Upper lobe of left lung (tissue), 6 donors: ENCODE measurements at places on chromosomes 1 and 21.

- DNase-seq, result no peak
These were observed 27.9 kb downstream of the CACNA1S start for GRCh38 chr1:201084295-201084694.

DNA sequence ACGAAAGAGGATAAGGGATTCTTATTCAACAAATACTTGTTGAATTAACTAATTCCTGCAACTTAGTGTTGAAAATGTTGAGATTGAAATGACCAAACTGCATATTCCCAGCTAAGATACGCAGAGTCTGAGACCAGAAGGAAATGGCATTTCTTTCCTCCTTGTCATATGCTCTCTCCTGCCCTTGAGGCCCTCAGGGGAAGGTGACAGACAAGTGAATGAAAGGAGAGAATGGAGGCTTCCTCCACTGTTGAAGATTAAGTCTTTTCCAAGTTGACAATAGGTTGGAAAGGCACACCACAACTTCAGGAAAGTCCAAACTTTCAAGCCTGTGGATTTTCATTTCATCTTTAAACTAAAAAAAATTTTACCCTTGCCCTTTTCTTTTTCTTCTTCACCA is 3.1 kb upstream of the ZNF697 start:
- DNase-seq, result no peak

DNA sequence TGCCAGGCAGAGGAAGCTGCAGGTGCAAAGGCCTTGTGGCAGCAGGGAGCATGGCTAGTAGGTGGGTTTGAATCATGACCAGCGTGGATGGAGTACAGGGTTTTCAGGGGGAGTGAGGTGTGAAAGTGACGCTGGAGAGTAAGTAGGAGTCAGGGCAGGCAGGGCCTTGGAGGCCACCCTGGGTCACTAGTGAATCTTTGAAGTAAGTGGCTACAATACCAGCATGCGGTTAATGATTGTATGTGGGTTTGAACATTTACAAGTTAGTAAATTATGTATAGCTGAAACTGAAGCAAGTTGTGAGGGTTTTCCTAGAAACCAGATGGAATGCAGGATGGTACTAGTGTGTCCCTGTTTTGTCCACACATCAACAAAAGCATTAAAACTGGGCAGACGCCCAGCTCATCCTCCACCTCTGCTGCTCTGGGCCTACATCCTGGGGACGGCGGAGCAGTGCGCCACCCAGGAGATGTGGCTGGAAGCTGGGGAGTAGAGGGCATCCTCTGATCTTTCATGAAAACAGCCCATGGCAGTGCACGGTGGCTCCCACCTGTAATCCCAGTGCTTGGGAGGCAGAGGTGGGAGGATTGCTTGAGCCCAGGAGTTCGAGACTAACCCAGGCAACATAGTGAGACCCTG is 41.2 kb upstream of the B3GALNT2 start:
- no peak for DNase-seq

GRCh38 chr21:45304476-45304830 is 16.8 kb upstream of the POFUT2 start:
- no peak for DNase-seq

DNA sequence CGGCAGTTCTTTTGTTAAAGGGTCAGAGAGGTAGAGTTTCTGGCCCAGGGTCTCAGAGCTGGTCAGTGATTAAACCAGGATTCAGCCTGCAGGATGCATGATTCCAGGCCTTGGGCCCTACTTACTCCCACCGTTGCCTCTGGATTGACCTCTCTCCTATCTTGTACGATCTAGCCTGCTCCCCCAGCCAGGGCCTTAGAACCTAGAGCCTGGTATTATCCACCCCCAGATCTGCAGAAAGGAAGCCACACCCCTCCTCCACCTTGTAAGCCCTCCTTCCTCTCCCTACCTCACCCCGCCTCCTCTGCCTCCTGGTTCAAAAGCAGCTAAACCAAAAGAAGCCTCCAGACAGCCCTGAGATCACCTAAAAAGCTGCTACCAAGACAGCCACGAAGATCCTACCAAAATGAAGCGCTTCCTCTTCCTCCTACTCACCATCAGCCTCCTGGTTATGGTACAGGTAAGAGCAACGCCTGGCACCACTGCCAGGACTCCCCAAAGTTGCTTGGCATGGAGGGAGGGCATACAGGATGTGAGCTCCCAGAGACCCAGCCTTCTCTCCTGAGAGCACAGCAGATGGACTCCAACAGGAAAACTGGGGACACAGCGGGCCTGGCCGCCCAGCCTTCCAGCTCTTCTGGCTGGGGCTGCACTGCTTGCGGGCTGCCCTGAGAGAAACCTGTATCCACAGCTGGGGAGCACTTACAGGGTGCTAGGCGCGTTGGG is at the start of gene CD52:
TSS of gene CD52 (plus strand) at position 347 of the 726 bp plus-strand sequence. CDS start at position 407, 60 bp downstream.
- DNase-seq, result no peak

- DNase-seq, result no peak
These were observed 26.4 kb upstream of the ROR1 start for GRCh38 chr1:63747445-63747844.

DNA sequence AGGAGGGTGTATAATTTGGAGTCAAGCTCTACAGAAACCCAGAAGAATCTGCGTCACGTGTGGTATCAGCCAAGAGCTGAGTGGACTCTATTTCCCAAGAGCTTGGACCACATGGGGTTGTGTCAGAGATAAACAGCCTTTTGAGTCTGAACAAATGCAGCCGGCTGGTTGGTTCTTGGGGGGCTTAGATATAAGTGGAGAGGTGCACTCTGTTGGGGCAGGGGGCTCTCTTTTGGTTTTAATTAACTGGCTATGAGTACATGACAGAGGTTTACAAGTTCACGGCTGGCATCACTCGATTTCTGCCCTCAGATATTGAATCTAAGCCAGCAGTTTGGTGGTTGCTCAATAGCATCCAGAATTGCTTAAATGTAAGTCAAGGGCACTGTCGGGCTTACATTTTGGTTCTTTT is 501 bp upstream of the MRAP start:
- DNase-seq, result no peak

DNA sequence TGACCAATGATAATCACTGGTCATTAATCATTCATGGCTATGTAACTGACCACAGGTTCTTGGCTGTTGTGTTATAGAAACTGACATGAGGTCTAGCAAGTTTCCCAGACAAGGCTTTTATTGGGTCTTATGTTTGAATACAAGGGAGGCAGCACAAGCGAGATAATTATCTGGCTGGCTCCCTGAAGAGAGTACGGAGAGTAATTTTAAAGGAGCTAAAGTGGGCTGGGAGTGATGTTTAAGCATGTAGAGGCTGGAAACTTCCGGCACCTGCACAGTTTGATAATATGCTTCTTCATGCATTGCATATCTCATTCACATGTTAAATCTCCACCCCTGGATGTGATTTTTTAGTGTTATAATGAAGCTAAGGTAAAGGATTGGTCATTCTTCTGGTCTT is 116.2 kb upstream of the KCNK1 start:
- no peak for DNase-seq

GRCh38 chr1:104761961-104762570 is 1012.4 kb downstream of the AMY1C start:
- DNase-seq, result no peak

DNA sequence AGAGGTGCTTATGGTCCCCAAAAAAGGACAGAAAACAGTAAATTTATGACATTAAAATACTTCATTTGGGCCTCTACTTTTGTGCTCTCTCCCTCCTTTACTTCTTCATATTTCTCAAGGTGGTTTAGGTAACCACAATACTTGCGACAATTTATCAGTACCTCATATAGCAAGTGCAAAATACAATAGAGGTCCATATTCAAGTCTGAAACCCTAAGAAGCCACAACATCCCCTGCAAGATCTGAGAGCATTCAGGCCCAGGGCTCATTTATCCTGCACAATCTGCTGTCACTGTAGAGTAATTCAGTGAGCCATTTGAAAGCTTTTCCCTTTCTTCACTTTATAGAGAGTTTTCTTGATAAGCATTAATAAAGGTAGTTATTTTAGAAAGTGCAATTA is 24.2 kb upstream of the ATP6V1G3 start:
- no peak for DNase-seq

GRCh38 chr1:27057389-27057788 is 44.7 kb upstream of the TENT5B start:
- no peak for DNase-seq

DNA sequence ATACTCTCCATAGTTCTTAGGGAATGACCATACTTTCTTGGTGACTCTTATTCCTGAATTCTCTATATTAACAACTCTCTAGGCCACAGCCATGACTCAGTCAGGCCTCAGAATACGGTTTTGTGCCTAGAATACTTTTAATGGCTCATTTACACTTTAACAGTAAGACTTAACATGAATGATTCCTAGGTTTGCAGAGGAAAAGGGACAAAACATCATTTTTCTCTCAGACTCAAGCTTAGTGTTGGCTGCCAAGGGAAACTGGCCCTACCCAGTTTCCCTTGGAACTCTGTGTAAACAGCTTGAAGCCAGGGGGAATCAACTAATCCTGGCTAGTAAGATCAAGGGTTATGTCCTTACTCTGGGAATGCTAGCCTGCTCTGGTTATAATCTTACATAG is 164.9 kb upstream of the PKN2 start:
- no peak for DNase-seq

GRCh38 chr1:156627313-156627880 is 8.2 kb downstream of the HAPLN2 start:
- peak; percentile 27 for DNase-seq

DNA sequence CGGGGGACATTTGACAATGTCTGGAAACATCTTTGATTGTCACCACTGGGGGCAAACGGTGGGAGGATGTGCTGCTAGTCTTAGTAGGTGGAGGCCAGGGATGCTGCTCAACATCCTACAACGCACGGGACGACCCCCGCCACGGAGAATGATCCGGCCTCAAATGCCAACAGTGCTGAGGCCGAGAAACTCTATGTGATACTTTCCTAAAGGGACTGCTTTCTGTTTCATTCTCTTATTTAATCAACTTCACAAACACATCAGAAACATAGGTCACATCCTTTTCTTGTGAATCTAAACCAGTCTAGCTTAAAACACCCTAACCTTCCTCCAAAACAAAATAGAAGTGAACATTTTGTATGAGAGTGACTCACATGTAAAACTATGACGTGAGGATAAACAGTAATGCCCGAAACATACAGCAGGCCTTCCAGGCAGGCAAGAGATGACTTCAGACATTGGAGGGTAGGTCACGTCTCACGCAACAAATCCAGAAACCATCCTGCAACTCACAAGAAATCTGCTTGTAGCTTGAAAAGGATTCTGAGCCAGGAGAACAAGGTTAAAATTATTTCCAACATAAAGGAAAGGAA is 37.2 kb upstream of the ETS2 start:
- DNase-seq, result no peak

- DNase-seq, result no peak
These were observed 24.9 kb upstream of the MAP10 start for GRCh38 chr1:232780354-232780753.

DNA sequence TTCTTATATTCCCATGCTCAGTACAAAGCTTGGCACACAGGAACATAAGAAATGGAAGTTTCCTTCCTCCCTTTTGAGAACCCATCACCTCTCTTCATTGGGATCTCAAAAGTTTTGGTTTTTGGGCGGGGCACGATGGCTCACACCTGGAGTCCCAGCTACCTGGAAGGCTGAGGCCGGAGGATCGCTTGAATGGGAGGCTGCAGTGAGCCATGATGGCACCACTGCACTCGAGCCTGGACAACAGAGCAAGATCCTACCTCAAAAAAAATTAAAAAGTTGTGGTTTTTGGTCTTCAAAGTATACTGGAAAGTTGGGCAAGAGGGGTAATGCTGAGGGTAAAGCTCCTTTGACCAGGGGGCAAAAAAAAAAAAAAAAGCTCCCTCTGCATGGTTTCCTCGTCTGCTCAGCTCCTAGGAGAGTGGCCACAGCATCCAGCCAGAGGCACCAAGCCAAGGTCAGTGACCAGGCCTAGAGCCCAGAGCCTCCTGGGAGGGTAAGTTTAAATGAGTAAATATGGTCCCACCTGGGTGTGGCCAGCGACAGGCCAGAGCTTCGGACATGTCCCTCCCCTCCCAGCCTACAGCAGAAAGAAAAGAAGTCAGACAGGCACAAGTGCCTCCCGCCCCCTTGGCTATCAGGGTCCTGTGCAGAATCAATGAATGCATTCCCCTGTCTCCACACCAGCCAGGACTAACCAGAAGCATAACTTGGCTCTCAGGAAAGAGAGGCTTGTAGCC is 5.0 kb downstream of the MEF2D start:
- no peak for DNase-seq

DNA sequence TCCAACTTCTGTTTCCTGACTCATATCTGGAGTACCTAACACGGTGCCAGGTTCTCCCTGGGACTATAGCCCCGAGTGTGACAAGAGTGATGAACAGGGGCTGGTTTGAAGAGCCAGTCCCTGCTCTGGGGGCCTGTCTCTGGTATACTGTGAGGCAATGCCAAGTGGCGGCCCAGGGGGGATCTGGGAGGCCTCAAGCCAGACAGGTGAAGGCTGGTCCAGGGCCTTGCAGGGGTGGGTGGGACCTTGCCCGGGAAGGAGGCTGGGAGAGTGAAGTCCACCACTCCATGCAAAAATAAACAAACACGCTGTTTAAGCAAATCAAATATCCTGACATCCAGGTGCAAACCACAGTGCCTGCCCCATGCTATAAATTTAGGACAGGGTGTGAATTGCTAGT is 6.8 kb upstream of the PLXNA2 start:
- no peak for DNase-seq

- no peak for DNase-seq
These were observed 65.2 kb downstream of the GPR137B start for GRCh38 chr1:236207569-236207968.

DNA sequence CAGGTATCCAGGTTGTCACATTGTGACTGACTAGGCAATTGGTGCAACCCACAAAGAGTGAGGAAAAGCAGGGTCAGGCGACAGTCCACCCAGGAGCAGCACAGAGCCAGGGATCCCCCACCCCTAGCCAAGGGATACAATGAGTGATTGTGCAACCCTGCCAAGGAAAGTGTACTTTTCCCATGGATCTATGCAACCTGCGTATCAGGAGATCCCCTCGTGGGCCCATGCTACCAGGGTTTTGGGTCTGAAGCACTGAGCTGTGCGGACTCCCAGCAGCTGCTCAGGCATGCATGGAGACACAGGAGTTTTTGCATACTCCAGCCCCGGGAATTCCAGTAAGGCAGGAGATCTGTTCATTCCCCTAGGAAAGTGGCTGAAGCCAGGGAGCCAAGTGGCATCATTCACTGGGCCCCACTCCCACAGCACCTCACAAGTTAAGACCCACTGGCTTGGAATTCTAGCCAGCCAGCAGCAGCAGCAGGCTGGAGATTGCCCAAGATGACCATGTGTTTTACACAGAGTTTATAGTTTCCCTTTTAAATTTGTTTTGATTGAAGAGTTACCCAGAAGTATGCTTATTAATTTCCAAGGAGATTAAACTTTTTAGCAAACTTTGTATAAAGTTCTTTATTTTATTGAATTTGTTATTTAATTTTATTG is 136.0 kb downstream of the LTN1 start:
- no peak for DNase-seq
